Endothelial cell of umbilical vein (primary cell): ENCODE measurements at places on chromosomes 16 and 17. TPM values are rescaled to one million over a fixed set of nuclear protein-coding genes. Genes with fewer than 3 reads are reported as not detected.

The DRC3 gene
- 1.6 and 2.3 TPM in 2 replicates for total RNA-seq

The CFAP119 gene
- 6.5 and 7.2 TPM in 2 replicates for total RNA-seq

The MILR1 gene
- total RNA-seq: 1.2 and 1.6 TPM in 2 replicates

The STX8 gene
- 67.3 and 68.0 TPM in 2 replicates for total RNA-seq

The C1QL1 gene
- total RNA-seq: 0.35 TPM in 2 replicates

The CCL22 gene
- total RNA-seq: not detected in 2 replicates

The PPM1E gene
- total RNA-seq: not detected in 2 replicates
